ENCODE measurements at places on chromosomes 6 and 20.

DNA sequence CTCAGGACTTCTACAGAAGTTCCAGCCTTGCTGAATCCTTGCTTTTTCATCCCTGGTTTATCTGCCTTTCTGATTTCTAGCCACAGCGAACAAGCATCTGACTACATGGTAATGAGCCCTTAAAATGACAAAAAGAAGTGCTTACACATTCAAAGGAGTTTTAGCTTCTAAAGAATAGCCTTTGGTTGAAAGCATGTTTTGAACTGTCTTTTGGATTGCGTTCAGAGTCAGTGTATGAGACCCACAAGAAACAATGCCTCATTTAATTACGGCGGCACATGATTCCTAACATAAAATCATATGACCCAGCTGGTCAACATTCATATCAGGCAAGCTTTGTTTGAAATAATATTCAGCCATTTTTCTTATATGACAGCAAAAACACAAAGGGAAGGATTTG, 784.2 kb downstream of the KIF16B start:
- DNase-seq: no peak

DNA sequence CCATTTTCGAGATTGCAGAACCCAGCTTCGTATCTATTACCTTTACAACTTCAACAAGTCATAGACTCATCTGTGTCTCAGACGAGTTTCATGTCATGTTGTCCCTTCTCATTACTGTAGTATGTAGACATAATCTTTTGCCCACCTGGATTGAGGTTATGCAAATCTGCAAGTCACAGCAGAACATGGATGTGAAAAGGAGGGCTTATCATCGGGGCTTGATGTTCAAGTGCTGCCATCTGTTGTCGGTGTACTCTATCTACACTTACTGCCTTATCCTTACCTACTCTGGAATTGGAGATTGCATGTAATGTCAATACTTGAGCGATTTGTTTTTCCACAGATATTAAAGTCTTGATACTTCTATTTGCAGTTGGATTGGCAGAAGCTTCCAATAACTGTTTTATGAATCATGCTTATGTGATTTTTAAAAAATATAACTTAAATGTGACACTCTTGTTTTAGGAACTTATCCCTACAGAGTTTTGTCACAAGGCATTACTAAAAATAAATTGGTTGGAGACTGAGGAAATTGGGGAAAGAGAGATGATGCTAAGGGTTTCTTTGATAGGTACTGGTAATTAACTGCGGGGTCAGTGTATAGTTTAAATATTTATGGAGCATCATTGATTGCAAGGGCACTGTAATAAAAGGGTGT, 3.0 kb upstream of the GOPC start:
- DNase-seq: peak; percentile 48

- no peak for DNase-seq
Measured at GRCh38 chr6:87152526-87152955, 2.8 kb upstream of the ZNF292 start.

DNA sequence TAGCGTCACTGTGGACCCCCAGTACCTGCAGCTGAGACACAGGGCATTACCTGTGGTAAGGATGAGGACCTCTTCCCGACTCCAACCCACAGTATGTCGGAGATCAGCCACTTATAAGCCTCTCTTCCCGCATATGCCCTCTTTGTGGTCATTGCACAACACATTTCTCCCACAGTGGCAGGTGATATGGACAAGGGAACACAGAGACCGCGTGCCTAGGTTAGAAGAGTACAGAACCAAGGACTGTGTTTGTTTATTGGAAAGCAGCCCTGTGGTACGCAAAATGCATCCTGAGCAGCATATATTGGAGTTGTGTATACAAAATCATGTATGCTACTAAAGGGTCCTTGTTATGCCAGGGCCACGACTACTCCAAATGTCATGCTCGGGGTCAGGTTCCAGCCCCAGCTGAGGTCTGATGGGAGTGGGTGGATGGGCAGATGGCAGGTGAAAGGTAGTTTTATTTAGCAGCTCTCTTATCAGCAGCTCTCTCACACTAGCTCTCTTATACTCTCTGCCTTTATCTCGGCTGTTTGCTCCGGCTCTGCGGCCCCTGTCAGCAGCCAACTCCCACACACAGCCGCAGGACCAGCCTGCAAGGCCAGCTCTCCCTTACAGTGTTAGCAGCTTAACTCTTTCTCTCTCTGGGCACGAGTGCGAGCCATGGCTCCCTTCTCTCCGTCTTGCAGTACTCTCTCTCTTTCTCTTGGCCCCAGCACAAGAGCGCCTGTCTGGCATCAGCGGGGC, 569.0 kb downstream of the KIF16B start:
- DNase-seq: no peak

GRCh38 chr6:110329348-110329713, 28.8 kb downstream of the METTL24 start:
- DNase-seq: no peak

- no peak for DNase-seq
Measured at GRCh38 chr6:109393157-109393885, 11.1 kb upstream of the CD164 start.

DNA sequence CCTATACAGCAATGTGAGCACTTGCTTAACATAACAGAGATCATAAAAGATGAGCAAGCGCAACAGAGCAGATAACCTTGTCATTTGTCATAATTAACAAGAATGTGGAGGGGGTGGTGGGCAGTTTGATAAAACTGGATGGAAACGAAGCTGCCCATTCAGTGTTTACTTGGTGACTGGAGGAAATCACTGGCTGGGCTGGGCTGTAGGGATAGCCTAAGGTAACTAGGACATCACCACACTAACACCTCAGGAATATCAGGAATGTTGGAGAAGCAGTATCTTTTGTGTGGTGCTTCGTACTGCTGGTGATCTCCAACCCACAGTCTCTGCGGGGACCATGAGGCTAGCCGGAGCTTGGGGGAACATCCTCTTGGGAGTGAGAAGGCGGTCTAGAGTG, 218.4 kb downstream of the HIVEP2 start:
- DNase-seq: no peak

DNA sequence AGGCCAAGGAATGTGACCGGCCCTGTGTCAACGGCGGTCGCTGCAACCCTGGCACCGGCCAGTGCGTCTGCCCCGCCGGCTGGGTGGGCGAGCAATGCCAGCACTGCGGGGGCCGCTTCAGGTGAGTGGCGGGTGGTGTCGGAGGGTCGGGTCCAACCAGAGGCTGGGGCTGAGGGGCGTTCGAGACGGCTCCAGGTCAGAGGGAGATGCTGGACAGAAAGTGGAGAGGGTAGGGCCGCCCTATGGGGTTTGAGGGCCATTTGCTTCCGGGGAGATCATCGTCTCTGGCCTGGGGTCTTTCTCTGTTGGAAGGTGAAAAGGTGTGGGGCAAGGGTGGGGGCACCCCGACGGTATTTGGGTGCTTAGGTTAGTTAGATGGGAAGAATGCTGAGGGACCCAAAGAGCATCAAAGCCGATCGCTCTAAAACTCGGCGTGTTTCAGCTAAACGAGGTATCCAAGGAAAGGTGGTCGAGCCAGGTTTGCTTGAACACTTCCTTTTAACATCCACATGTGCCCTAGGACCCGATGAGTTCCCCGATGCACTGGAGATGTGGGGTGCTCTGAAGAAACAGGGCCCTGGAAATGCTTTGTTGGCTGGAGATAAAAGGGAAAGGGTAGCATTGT, 691 bp downstream of the ATRN start:
- no peak for DNase-seq

DNA sequence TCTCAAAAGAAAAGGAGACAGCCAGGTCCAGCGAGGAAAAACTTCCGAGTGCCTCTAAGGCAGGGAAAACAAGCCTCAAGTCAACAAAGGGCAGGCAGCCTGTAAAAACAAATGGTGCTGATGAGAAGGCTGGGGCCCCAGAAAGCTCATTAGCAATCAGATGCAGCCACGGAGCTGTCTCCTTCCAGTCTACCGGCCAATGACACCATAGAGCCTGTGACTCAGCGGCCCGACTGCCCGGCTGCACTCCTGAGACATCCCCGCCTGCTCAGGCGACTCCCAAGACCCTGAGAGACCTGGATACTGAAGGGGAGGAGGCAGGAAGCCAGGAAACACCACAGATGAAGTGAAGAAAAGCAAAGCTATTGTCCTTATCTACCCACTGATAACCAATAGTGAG, 120.1 kb upstream of the HDDC2 start:
- no peak for DNase-seq

GRCh38 chr20:32562495-32562911, 22.6 kb downstream of the NOL4L start:
- DNase-seq: no peak

- DNase-seq: no peak
Measured at GRCh38 chr6:32885698-32886286, 31.8 kb downstream of the PSMB9 start.

GRCh38 chr6:146981981-146982380, 222.2 kb upstream of the STXBP5 start:
- no peak for DNase-seq

DNA sequence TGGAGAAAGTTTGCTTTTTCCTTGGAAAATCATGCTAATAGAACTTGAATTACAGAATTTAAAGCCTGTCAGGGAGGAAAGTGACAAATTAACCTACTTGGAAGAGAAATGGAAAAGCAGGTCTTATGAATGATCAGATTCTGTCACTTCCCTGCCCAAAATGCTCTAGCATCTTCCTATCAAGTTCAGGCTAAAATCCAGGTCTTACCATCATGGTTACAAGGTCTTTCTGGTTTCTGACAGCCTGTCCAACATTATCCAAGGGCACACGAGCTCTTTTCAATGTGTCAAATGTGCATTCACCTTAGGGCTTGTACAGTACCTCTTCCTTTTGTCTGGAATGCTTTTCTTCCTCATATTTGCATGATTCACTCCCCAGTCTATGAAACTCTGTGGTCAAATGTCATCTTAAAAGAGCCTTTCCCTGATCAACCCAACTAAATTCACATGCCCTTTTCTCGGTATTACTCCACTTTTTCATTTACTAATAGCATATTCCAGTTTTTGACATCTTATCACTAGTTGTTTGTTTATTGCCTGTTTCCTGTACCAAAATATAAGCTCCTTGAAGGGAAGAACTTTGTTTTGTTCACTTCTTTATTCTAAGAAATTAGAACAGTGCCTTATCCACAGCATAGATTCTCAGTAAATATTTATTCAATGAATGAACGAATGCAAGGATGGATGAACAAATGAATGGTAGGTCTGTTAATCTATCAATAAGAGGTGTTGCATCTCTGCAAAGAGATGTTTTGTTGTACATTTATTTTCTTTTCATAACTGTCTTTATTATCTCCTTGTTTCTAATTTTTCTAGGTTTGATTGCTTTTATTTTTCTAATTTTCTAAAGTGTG, 139.5 kb downstream of the BCAS1 start:
- DNase-seq: no peak

Data from stimulated activated CD4-positive, alpha-beta T cell treated with anti-CD3 and anti-CD28 coated beads, Interleukin-15, amount 100 ng/mL, for 24 hours (primary cell).